Activated T-helper 1 cell treated with anti-CD3 and anti-CD28 coated beads, Interleukin-12 subunit alpha, Interleukin-12 subunit beta, Interleukin-2, Interleukin-4 antibody, amounts not matched to agents 30 ng/mL and 10 ng/mL and 1 ng/mL, durations not matched to agents 14 hours and 24 hours and 36 hours (primary cell): ENCODE measurements at places on chromosomes 11 and 22.

GRCh38 chr11:100817620-100818019 lies 130.5 kb downstream of the ARHGAP42 start:
- DNase-seq: no peak

DNA sequence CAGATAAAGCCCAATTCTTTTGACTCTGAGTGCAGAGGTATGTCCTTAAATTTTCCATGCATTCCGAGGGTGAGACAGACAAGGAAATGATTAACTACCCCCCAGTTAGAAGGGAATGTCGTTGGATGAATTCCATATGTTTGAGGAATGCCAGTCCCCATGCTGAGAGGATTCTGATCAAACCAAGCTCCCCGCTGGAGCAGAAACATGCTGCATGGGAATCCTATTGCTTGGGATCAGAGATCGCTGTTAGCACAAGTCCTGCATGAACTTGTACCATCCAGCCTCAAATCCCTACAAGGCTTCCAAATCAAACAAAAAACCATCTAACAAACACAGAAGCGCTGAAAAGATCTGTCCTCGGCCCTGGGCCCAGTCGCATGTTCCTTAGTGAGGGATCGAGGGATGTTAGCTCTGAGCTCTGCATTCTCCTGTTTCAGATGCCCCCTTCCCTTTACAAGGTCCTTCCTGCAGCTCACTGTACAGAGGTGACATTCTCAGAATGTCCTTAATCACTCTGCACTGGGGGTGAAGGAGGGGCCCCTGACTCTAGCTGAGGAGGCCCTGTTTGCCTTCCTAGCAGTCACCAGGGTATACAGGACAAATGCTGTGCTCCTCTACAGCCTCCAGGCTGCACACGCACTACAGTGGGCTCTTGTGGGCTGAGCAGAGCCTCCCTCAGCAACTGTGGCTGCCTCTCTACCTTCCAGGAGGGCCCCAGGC lies 353.4 kb downstream of the TENM4 start:
- DNase-seq: no peak

DNA sequence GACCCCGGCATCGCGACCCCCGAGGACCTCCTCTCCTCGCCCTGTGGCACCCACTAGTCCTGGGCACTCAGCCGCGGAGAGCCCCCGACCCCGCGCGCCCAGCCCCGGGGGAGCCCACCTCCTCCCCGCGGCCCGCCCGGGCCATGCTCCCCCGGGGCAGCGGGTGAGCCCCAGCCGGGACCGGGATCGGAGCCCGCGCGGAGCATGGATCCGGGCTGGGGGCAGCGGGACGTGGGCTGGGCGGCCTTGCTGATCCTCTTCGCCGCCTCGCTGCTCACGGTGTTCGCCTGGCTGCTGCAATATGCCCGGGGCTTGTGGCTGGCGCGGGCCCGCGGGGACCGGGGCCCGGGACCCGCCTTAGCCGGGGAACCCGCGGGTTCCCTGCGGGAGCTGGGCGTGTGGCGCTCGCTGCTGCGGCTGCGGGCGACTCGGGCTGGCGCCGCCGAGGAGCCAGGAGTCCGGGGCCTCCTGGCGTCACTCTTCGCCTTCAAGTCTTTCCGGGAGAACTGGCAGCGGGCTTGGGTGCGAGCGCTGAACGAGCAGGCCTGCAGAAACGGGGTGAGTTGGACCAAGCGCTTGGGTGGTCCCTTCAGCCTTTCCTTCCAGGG lies 498 bp downstream of the C2CD2L start:
- DNase-seq: no peak

DNA sequence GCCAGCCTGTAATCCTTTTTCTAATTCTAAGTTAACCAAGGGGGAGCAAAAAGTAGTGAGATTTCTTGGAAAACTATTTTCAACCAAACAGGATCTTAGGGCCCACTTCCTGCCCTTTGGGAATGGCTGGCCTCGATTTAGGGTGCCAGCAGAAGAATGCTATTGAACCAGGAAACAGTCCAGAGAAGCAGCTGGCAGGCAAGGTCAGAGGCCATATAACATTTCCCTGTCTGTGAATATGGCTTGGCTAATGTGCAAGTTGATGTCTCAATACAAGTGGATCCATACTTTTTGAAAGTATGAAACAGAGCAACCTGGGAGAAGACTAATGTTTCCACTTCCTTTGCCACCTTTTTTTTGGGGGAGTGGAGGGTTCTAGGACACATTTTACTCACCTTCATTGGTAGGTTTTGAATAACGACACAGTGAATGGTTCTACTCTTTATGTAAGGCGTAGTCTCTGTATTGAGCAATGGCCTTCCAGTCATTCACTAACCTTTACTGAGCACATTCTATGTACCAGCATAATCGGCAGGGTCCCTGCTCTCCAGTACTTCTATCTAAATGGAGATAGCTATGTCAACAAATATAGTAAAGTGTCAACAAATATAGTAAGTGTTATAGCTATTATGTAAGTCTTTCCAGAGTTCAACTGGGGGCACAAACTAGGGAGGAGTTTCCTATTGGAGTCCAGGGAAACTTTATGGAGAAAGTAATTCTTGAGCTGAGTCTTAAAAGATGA lies 34.2 kb upstream of the RRM1 start:
- no peak for DNase-seq

DNA sequence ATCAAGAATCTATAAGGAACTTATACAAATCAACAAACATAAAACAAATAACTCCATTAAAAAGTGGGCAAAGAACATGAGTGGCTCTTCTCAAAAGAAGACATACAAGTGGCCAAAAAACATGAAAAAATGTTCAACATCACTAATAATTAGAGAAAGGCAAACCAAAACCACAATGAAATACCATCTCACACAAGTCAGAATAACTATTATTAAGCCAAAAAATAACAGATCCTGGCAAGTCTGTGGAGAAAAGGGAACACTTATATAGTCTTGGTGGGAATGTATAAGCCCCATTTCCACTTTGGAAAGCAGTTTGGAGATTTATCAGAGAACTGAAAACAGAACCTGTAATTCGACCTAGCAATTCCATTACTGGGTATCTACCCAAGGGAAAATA lies 921.0 kb downstream of the KCNA4 start:
- no peak for DNase-seq
